Endodermal cell (in vitro differentiated cells): ENCODE measurements at places on chromosomes 3 and 15. TPM values are rescaled to one million over a fixed set of nuclear protein-coding genes. Genes with fewer than 3 reads are reported as not detected.

- H3K4me3 ChIP-seq: no peak overlapping the region
- H3K36me3 ChIP-seq: no peaks in the 10 kb centered on the region
- H3K4me1 ChIP-seq: no peaks in the 10 kb centered on the region
- no peak overlapping the region for H3K27ac ChIP-seq
Measured at GRCh38 chr15:31385736-31386135, 59.1 kb downstream of the KLF13 start.

- DNase-seq: no peak
- H3K4me3 ChIP-seq: no peak overlapping the region
- no peak overlapping the region for H3K27ac ChIP-seq
- H3K4me1 ChIP-seq: no peaks in the 10 kb centered on the region
Measured at GRCh38 chr3:59832241-59832640, 782.4 kb upstream of the CFAP20DC start.

DNA sequence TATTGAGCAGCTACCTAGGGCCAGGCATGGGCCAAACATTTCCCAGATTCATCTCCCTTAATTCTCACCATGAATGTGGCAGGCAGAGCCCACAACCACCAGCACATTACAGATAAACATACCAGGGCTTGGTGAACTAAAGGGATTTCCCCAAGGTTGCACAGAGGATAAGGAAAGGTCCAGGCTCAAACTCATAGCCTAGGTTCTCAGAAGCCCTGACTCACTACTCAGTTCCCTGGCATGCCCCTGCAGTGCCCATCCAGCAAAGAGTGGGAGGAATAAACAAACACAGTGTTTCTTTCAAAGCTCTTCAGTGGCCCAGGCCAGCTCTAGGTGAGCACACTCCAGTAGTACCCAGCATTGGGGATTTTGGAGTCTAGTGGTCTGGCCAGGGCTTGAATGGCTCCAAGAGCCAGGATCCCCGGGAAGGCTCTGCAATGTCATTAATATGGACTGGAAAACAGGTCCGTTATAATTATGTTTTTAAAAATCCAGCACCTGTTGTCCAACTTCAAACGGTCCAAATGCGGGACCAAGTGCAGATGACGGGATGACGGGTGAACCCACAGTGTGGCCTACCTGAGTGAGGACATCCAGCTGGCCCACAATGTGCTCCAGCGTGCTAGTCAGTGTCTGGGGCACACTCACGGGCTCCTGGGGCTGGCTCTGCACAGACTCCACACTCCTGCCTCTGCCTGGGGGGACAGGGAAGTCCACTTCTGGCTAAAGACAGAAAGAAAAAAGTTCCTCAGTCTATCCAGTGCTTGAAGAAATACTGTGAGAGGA, 39.8 kb upstream of the DUSP7 start:
- no peak overlapping the region for H3K4me3 ChIP-seq
- H3K4me1 ChIP-seq: no peaks in the 10 kb centered on the region
- H3K27me3 ChIP-seq: no peaks in the 10 kb centered on the region
- no peak for DNase-seq
- peaks cover 11% of the 10 kb centered on the region for H3K36me3 ChIP-seq

GRCh38 chr15:71313806-71314205, 198.5 kb downstream of the THSD4 start:
- H3K27ac ChIP-seq: no peak overlapping the region
- DNase-seq: no peak
- no peak overlapping the region for H3K4me3 ChIP-seq
- no peaks in the 10 kb centered on the region for H3K4me1 ChIP-seq

- H3K36me3 ChIP-seq: no peaks in the 10 kb centered on the region
- DNase-seq: no peak
- no peak overlapping the region for H3K4me3 ChIP-seq
Measured at GRCh38 chr3:32403663-32404062, 12.0 kb downstream of the CMTM7 start.

DNA sequence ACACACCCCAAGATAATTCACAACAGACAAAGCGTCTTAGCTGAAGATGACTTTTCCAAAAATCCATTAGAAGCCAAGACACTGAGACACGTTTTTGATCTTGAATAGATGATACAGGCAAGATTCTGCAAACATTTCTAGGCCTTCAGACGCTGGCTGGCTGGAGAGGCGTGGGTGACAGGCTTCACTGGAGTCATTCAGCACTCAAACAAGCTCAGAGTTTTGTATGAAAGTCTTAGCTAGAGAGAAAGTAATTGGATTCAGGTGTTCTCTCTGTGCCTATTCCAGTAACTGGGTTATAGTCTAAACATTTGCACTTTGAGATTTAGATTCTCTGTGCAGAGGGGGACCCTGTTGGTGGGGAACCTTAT, 147.7 kb upstream of the BHLHE40 start:
- no peaks in the 10 kb centered on the region for H3K4me1 ChIP-seq
- no peak overlapping the region for H3K4me3 ChIP-seq
- no peaks in the 10 kb centered on the region for H3K36me3 ChIP-seq
- DNase-seq: no peak
- H3K27me3 ChIP-seq: peaks cover 63% of the 10 kb centered on the region
- peak overlapping the region; percentile 79 for H3K27ac ChIP-seq

DNA sequence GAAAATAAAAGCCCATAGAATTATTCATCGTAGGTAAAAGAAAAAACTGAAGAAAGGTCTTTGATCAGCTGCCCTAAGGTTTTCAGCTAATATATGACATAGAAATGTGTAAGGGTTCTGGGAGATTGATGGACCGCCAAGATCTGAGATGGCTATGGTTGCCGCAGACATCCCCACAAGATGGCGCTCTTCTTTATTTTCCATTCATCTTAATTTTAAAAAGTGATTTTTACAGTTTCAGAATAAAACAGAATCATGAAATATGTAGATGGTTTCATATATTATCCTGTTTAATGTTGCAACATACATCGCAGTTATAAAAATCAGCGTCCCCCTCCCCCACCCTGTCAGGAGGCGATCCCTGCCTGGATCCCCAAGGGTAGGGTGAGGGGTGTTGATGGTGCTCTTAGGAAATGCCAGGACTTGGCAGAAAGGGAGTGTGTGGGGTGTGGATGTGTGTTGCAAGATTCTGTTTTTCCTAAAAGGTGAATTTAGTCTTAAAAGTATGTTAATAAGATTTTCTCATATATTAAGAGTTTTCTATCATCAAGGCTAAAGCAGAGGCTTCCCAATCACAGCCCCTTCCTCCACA, 68.8 kb downstream of the ANXA2 start:
- H3K4me3 ChIP-seq: no peak overlapping the region
- peak; percentile 66 for DNase-seq
- H3K27me3 ChIP-seq: no peaks in the 10 kb centered on the region
- H3K27ac ChIP-seq: no peak overlapping the region
- H3K4me1 ChIP-seq: no peaks in the 10 kb centered on the region

GRCh38 chr3:25689226-25689625, 24.5 kb upstream of the TOP2B start:
- no peak overlapping the region for H3K27ac ChIP-seq
- H3K4me1 ChIP-seq: no peaks in the 10 kb centered on the region
- no peaks in the 10 kb centered on the region for H3K36me3 ChIP-seq
- H3K27me3 ChIP-seq: no peaks in the 10 kb centered on the region
- H3K4me3 ChIP-seq: no peak overlapping the region

- H3K27ac ChIP-seq: no peak overlapping the region
- H3K4me1 ChIP-seq: no peaks in the 10 kb centered on the region
- H3K27me3 ChIP-seq: no peaks in the 10 kb centered on the region
- DNase-seq: no peak
- no peak overlapping the region for H3K4me3 ChIP-seq
Measured at GRCh38 chr3:67535006-67535405, 119.4 kb downstream of the SUCLG2 start.

- no peak for DNase-seq
- H3K36me3 ChIP-seq: peaks cover 17% of the 10 kb centered on the region
- H3K27ac ChIP-seq: no peak overlapping the region
- H3K27me3 ChIP-seq: no peaks in the 10 kb centered on the region
- no peaks in the 10 kb centered on the region for H3K4me1 ChIP-seq
Measured at GRCh38 chr3:197260491-197261163, 37.8 kb downstream of the DLG1 start.

GRCh38 chr15:68112706-68113105, 58.6 kb downstream of the PIAS1 start:
- no peak for DNase-seq
- H3K36me3 ChIP-seq: no peaks in the 10 kb centered on the region
- H3K27me3 ChIP-seq: no peaks in the 10 kb centered on the region
- no peaks in the 10 kb centered on the region for H3K4me1 ChIP-seq

GRCh38 chr15:68550498-68551295, 28.1 kb upstream of the CORO2B start:
- no peak overlapping the region for H3K4me3 ChIP-seq
- no peaks in the 10 kb centered on the region for H3K27me3 ChIP-seq
- H3K4me1 ChIP-seq: no peaks in the 10 kb centered on the region
- H3K36me3 ChIP-seq: no peaks in the 10 kb centered on the region
- H3K27ac ChIP-seq: no peak overlapping the region
- peak; percentile 94 for DNase-seq

- DNase-seq: peak; percentile 39
- no peak overlapping the region for H3K27ac ChIP-seq
- no peak overlapping the region for H3K4me3 ChIP-seq
Measured at GRCh38 chr3:124763644-124764358, 33.5 kb downstream of the UMPS start.

DNA sequence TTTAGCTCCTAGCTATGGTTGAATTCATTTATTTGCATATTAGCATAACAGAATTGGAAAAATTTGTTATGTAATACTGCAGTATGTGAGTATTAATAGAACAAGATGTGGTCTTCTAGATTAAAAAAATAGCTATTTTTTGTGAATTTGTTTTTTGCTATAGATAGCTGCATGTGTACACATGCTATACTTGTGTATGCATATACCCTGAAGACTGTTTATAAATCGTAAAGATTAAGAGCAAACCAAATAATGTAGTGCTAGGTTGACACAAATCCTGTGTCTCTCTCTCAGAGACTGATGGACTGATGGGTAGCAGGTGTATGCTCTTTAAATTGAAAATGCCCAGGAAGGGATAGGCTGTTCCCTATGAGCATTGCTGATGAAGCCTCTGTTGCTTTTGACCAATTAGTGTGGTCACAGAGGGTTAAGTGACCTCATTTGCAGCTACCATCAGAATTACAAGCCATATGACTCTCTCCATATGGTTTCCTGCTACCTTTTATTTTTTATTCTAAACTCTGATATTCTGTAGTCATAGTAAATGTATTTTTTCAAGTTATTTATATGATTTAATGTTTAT, 9.0 kb downstream of the PLCL2 start:
- no peak for DNase-seq
- peaks cover 4% of the 10 kb centered on the region for H3K4me1 ChIP-seq
- H3K27ac ChIP-seq: no peak overlapping the region
- H3K36me3 ChIP-seq: no peaks in the 10 kb centered on the region
- no peaks in the 10 kb centered on the region for H3K27me3 ChIP-seq

GRCh38 chr3:80643421-80643820, 875.6 kb upstream of the ROBO1 start:
- no peaks in the 10 kb centered on the region for H3K36me3 ChIP-seq
- H3K27ac ChIP-seq: no peak overlapping the region
- H3K4me1 ChIP-seq: no peaks in the 10 kb centered on the region
- no peak overlapping the region for H3K4me3 ChIP-seq
- no peaks in the 10 kb centered on the region for H3K27me3 ChIP-seq
- DNase-seq: no peak

- H3K36me3 ChIP-seq: peaks cover 6% of the 10 kb centered on the region
- DNase-seq: no peak
- H3K4me3 ChIP-seq: no peak overlapping the region
- H3K4me1 ChIP-seq: no peaks in the 10 kb centered on the region
- H3K27ac ChIP-seq: no peak overlapping the region
Measured at GRCh38 chr3:118512301-118512700, 522.3 kb downstream of the IGSF11 start.

GRCh38 chr3:145959457-145960088, 201.4 kb downstream of the PLOD2 start:
- H3K4me3 ChIP-seq: no peak overlapping the region
- H3K27me3 ChIP-seq: no peaks in the 10 kb centered on the region
- H3K36me3 ChIP-seq: no peaks in the 10 kb centered on the region
- H3K4me1 ChIP-seq: no peaks in the 10 kb centered on the region

- no peaks in the 10 kb centered on the region for H3K4me1 ChIP-seq
- no peak overlapping the region for H3K27ac ChIP-seq
- H3K36me3 ChIP-seq: no peaks in the 10 kb centered on the region
- no peak overlapping the region for H3K4me3 ChIP-seq
- H3K27me3 ChIP-seq: no peaks in the 10 kb centered on the region
Measured at GRCh38 chr3:70108072-70108471, 108.5 kb downstream of the SAMMSON start.

GRCh38 chr3:66713921-66714320, 213.1 kb upstream of the LRIG1 start:
- DNase-seq: no peak
- H3K36me3 ChIP-seq: no peaks in the 10 kb centered on the region
- H3K27me3 ChIP-seq: no peaks in the 10 kb centered on the region
- no peak overlapping the region for H3K4me3 ChIP-seq
- no peaks in the 10 kb centered on the region for H3K4me1 ChIP-seq

GRCh38 chr3:140205598-140205997, 270.6 kb downstream of the CLSTN2 start:
- peak; percentile 69 for DNase-seq
- peaks cover 21% of the 10 kb centered on the region for H3K4me1 ChIP-seq
- H3K36me3 ChIP-seq: no peaks in the 10 kb centered on the region
- H3K4me3 ChIP-seq: no peak overlapping the region
- H3K27ac ChIP-seq: no peak overlapping the region

DNA sequence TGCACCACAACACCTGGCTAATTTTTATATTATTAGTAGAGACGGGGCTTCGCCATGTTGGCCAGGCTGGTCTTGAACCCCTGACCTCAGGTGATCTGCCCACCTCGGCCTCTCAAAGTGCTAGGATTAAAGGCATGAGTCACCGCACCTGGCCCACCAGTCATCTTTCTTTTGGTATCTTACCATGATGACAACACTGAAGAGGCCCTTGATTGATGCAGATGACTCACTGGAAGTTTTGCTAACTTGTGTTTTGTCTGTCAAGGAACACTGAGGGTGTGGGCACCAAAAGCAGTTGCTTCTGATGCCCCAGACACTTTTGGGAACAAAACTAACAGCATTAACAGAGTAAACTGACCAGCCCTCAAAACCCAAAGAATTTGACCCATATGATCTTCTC, 88.3 kb downstream of the MYO5A start:
- no peaks in the 10 kb centered on the region for H3K27me3 ChIP-seq
- H3K4me3 ChIP-seq: no peak overlapping the region
- no peak for DNase-seq
- H3K27ac ChIP-seq: no peak overlapping the region

DNA sequence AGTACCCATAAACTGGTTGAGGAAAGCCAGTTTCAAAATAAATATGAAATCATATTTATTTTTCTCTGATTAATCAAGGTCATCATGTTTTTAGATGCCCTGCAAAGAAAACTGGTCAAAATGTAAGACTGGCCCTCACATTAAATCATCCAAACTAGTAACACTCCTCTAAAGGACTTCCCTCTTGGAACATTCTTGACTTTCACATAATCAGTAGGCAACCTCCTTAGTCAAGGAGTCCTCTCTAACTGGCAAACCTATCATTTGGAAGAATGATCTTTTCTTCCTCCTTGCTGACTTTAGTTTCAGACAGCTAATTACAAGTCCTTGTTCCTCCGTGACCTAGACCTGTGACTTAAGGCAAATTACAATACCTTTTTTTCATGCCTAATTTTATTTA, 82.5 kb upstream of the DCBLD2 start:
- H3K27ac ChIP-seq: no peak overlapping the region
- H3K4me1 ChIP-seq: peaks cover 5% of the 10 kb centered on the region
- H3K4me3 ChIP-seq: no peak overlapping the region
- no peaks in the 10 kb centered on the region for H3K27me3 ChIP-seq

ARGFX gene
- not detected in 3 replicates for total RNA-seq

AGTR1 gene
- total RNA-seq: not detected in 3 replicates

GOLGA8R gene
- total RNA-seq: 0.31 TPM in 1 of 2 replicates, not detected in the other

ENTPD3 gene
- 0.22 to 0.29 TPM in 2 of 3 replicates, not detected in the other for total RNA-seq

DTX3L gene
- 6.6 and 7.1 TPM in 2 replicates for total RNA-seq

SI gene
- not detected in 2 replicates for total RNA-seq

TRPM1 gene
- total RNA-seq: not detected in 3 replicates

GP5 gene
- total RNA-seq: 0.09 TPM in 1 of 2 replicates, not detected in the other

SOX2 gene
- 1.8 to 3.7 TPM (median 2.5 TPM) in 3 replicates for total RNA-seq

CHST13 gene
- 3.6 to 6.7 TPM (median 6.1 TPM) in 3 replicates for total RNA-seq

CTXN2 gene
- 0.13 TPM in 2 of 3 replicates, not detected in the other for total RNA-seq

NAALADL2 gene
- 1.8 TPM in 2 replicates for total RNA-seq

BDH1 gene
- total RNA-seq: 23.5 to 33.3 TPM (median 32.5 TPM) in 3 replicates
